ENCODE measurements at places on chromosomes 2 and 18.

- DNase-seq = no peak
Observed at GRCh38 chr2:107687073-107687472, 139.6 kb upstream of the RGPD4 start.

GRCh38 chr2:75476761-75477160, 84.0 kb downstream of the EVA1A start:
- no peak for DNase-seq

DNA sequence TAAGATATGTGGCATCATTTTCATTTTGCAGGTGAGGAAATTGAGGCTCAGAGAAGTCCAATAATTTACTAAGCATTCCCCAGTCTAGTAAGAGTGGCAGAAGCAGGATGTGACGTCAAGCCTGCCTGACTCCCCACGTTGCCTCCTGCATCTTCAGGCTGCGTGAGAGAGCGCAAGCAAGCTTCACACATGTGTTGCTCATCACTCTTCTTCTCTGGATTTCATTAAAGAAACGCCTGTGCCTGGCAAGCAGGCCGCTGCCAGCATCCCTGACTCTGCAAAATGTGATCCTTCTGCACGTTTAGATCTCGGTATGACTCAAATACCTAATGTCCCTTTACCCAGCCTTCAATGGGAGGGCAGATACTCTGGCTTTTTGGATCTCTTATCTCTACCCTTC, 96.8 kb downstream of the PRKCE start:
- DNase-seq = no peak

DNA sequence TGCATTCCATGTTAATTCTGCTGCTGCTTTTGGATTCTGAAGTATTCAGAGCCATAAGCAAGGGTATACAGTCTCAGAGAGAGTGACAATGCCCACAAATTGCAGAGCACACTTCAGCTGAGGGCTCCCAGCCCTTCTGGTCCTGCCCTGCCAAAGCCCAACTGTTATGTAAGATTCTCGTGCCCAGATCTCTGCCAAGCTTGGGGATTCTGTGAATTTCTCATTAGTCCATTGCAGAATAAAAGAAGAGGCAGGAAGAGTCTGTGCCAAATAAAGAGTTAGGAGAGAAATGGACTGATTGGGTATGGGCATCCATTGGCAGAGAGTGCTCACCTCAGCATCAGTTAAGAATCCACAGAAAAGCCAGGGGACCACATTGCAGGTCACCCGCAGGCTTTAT, 112.0 kb upstream of the PNPT1 start:
- no peak for DNase-seq

GRCh38 chr2:146874260-146874658, 970.6 kb upstream of the ACVR2A start:
- no peak for DNase-seq

DNA sequence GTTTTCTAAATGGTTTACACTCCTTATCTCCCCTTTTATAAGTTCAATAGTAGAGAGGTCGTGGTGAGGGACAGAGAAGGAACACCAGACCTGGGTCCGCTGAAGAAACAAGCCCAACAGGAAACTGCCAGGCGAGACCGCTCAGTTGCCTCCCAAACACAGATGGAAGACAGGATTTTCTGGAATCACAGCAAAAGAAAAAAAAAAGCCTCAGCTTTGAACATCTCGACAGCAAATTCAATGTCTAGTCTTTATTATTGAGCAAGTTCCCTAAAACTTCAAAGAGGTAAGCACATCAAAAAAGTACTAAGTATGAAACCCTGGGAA, 33.5 kb upstream of the GNAL start:
- no peak for DNase-seq

- DNase-seq = no peak
Observed at GRCh38 chr2:225236769-225237323, 162.7 kb upstream of the NYAP2 start.

- DNase-seq = no peak
Observed at GRCh38 chr2:238585836-238586821, 159.4 kb downstream of the ASB1 start.

- no peak for DNase-seq
Observed at GRCh38 chr2:136486115-136486514, 279.2 kb upstream of the THSD7B start.

DNA sequence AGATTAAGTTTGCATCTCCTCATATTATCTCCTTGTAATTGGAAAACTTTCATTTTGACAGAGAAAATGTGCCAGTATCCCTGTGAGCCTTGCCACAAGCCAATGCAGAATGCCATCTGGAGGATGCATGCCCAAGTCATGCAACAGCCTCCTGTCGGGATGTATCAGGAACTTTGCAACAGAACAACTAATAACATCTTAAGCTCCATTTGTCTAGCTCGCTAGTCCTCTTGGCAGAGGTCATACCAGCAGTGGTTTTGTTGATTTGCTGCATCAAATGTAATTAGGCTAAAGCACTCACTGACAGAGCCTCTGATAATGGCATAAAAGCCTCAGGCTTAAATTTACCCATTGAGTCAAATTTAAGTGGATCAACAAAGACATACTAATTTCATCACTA, 125.8 kb downstream of the UBE2E3 start:
- DNase-seq = no peak
